NCI-H2081 (cell line): ENCODE measurements at places on chromosomes 3 and 15.

- DNase-seq = peak; percentile 80
These were observed 610 bp upstream of the SATB1 start for GRCh38 chr3:18425641-18426257.

GRCh38 chr3:135136361-135137100 is 341.5 kb downstream of the EPHB1 start:
- DNase-seq = no peak

DNA sequence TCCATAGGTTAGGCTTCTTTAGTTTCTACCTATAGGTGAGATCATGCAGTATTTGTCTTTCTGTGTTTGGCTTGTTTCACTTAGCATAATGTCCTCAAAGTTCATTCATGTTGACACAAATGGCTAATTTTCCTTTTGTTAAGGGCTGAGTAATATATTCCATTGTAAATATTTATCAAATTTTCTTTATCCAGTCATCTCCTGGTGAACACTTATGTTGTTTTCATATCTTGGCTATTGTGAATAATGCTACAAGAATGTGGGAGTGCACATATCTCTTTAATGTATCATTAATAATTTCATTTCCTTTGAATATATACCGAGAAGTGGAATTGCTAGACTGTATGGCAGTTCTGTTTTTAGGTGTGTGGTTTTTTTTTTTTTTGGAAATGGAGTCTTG is 250.9 kb upstream of the SEMA6D start:
- peak; percentile 61 for DNase-seq

DNA sequence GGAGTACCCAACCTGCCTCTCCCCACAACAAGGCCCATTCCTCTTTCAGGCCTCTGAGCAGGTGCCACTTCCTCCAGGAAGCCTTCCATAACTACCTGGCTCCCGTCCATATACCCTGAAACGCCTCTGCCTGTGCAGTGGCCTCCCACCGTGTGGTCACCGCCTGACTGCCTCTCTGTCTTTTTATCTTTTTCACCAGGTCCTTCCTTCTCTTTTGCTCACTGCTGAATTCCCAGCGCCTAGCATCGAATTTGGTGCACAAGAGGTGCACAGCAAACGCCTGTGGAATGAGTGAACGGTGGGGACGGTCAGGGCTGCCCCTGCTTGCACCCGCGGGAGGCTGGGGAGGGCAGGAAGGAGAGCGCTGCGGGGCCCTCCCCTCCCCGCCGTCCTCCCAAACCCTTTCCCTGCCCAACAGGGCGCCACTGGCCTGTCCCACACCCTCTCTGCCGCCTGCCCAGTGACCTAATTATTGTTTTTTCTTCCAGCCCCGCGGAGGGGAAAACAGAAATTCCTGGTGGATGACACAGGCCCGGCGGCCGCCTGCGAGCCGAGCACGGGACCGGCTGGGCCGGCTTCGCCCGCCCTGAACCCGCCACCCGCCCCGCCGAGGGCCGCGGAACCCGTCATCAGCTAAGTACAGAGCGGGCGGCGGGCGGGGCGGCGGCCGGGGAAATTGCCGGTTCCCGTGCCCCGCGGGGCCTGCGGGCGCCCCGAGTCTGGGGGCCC is 140.1 kb downstream of the SMAD6 start:
- peak; percentile 52 for DNase-seq

DNA sequence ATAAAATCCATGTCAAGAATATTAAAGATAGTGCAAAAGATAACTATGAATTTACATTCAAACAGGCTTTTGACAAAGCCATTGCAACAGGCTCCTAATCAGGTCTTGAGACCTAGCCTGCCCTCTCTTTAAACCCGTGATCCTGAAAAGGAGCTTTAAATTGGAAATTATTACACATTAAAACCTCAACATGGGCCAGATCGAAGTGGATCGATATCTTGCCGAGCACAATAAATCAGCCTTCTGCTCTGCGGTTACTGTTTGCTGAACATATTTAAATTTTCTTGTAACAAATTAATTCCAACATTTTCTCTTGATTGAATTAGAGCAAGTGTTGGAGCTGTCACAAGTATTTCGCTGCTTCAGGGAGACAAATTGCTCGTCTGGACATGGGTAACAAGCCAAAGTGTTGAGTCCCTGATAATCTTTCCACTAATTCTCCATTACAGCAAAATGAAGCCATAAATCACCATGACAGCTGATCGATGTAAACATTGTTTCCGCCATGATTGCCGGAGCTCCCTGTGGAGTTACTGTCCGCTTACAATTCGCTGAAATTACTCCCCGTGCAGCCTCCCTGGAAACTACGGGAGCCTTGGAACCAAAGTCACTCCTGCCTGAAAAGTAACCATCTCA is 47.6 kb downstream of the SHOX2 start:
- peak; percentile 68 for DNase-seq

GRCh38 chr3:148360051-148360450 is 337.7 kb upstream of the AGTR1 start:
- no peak for DNase-seq

GRCh38 chr15:65249641-65250040 is 37.0 kb downstream of the PARP16 start:
- DNase-seq = no peak

- no peak for DNase-seq
These were observed 174.4 kb upstream of the LPP start for GRCh38 chr3:187979564-187979963.

DNA sequence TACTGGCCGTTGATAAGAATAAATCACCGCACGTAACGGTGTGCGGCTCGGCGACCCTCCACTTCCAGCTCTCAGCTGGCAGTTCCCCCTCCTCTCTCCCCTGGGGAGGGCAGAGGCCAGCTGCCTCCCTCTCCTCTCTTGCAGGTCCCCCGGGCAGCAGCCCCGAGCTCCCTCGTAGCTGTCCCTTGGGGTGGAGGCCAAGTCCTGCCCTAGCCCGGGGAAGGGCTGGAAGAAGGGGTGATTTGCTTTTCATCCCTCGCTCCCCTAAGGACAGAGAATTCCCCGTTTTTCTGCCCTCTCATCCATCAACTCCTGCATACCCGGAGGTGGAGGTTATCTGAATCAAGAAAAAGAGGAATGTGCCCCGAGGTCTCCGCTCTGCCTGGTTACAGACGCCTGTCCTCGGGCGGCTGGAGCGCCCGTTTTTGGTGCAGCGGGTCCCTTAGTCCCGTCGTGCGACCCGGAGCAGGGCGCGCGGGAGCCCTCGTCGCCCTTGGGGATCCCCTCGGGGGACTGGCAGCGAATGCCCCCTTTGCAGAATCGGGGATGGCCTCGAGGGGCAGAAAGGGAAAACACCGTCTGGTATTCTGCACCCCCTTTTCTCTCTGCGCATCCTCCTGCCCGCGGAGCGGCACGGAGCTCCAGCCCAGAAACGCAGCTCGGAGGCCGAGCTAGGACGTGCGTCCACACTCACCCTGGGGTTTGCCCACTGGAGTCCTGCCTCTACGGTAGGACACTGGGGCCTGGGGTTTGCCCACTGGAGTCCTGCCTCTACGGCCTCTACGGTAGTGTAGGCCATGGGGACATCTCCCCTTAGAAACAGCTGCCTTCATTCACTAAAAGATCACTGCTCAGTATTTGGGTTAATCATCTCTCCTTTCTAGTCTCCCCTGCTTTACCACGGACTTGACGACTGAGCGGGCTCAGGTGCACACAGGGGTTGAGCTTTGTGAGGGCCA is 2.2 kb downstream of the PTPRG start:
- DNase-seq = no peak

GRCh38 chr15:68401496-68402431 is 30.2 kb downstream of the ITGA11 start:
- no peak for DNase-seq

DNA sequence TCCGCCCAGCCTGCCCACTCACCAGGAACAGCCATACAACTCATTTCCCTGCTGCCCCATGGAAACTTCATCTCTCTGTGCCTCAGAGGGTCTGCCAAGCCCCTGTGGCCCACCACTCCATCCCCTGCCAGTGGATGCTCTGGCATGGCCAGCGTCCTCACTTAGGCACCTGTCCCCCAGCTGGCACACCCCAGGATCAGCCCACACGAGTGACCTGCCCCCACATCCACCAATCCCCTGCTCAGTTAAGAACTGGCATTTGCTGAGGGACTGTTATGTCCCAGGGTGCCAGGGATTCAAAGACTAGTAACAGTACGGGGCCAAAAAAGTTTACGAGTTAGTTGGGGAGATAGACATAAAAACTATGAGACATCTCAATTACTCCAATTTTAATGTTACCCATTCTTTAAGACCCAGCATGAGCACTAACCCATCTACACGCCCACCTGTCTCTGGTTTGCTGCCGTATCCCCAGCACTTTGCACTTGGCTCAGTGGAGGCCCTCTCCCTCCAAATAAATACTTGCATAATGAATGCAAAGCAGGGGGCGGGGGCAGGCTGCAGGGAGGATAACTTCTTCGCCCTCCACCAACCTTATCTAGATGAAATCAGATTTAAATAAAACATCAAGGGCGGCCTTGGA is 11.6 kb upstream of the BAHD1 start:
- DNase-seq = no peak

DNA sequence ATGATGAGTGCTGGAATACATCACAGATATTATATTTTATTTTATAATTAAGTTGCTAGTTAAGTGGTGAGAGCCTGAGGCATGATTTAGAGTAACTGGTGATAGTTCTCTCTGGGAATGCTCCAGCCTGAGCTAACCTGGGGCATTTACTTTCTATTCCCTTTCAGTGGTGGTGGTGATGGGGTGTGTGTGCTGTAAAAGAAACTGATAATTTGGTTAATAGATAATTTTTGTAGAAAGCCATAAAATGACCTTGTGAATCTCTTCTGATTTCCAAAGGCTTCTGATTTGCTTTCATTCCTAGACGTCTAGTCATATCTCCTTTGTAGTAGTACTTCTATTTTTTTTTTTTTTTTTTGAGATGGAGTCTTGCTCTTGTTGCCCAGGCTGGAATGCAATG is 46.8 kb upstream of the DPPA4 start:
- DNase-seq = no peak

DNA sequence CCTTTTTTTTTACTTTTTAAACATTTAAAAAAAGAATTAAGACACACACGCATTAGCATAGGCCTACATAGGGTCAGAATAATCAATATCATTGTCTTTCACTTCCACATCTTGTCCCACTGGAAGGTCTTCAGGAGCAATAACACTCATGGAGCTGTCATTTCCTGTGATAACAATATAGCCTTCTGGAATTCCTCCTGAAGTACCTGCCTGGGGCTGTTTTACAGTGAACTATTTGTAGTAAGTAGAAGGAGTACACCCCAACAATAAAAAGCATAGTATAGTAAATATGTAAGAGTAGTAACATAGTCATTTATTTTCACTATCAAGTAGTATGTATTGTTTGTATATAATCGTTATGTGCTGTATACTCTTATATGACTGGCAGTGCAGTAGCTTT is 19.5 kb upstream of the CLDN18 start:
- no peak for DNase-seq

- no peak for DNase-seq
These were observed 243.9 kb upstream of the UMPS start for GRCh38 chr3:124486324-124486723.

DNA sequence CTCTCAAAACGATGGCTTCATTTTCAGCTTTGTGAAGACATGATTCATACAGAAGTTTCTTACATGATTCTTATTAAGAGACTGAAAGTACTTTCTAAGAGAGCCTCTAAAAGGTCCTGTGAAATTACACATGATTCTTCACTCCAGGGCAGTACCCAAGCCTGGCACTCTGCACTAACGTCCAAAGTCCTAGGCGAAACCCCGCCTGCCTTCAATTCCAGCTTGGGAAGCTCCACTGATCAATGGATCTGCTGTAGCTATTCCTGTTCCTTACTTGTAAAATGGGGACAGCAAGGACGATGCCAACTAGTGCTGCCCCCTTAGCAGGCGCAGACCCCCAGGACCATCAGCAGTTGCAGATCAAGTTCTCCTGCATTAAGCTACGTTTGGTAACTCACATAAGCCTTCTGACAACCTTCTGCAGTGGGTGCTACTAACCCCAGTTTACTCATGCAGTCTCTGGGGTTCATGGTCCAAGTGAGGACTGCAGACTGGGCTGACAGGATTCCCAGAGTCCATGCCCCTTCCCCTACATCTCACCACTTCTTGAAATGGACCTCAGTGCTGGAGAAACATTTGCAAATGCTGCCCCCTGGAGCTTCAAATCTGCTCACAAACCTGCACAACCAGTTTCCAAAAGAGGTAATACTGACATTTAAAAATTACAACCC is 10.6 kb downstream of the CHCHD4 start:
- DNase-seq = no peak

DNA sequence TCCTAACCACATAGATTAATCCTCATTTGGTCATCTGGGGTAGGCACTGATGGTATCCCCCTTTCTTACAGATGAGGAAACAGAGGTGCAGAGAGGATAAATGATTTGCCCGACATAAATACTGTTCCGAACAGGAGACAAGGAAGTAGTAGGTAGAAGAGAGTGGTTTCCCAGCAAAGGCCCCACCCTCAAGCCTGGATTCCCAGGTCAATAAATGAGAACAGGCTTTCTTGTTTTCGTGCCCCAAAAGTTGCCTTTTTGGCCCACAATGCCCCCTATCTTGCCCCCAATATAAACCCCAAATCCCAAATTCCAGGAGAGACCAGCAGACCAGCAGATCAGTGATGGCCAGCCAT is 125.5 kb upstream of the PRR20G start:
- no peak for DNase-seq
